ENCODE measurements at places on chromosomes 7 and 10. TPM values are rescaled to one million over a fixed set of nuclear protein-coding genes. Genes with fewer than 3 reads are reported as not detected.

Gene THSD7A
- 0.71 TPM for total RNA-seq

Gene FMC1
- 13.5 TPM for total RNA-seq

Gene NXPH1
- not detected for total RNA-seq

Gene TAS2R3
- total RNA-seq = not detected

Gene ATP6V0A4
- total RNA-seq = not detected

Gene ARMH3
- 10.7 TPM for total RNA-seq

Gene NUTM2A
- not detected for total RNA-seq

Gene MYH16
- not detected for total RNA-seq

Gene CHAT
- total RNA-seq = not detected

Gene FAM25G
- total RNA-seq = not detected

Gene INTS15
- 17.0 TPM for total RNA-seq

Gene RBP4
- not detected for total RNA-seq
